NCI-H524 treated with DMSO at 0.1 percent for 48 hours (cell line): ENCODE measurements at places on chromosomes 13 and 19.
A peak's percentile ranks its signal among the peaks of the same experiment; 100 is the strongest.

GRCh38 chr13:50466456-50466855 lies 377.0 kb downstream of the DLEU7 start:
- DNase-seq = no peak

DNA sequence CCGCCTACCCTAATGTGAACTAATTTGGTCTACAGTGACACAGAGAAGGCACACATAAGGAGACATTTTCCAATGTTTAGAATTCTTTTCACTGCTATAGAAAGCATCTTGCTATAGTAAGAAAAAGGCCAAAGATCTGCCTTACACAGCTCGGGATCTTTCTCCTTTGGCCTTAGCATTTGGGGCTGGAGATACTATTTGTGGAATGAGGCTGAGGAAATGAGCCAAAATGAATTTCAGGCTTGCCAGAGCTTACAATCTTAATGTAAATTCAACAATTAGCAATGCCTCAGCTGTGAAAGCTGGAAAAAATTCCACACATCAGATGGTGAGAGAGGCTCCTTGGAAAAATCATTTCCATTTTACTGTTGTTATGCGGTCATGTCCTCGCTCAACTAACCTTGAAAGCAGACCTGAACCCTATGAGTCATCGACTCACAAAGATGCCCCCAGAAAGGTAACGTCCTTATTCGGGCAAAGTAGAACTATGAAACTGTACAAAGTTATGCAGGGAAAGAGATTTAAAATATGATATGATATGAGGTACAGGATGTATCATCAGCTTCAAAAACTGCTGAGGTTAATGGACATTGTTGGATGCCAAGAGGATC lies 324.5 kb upstream of the NBEA start:
- DNase-seq = no peak

DNA sequence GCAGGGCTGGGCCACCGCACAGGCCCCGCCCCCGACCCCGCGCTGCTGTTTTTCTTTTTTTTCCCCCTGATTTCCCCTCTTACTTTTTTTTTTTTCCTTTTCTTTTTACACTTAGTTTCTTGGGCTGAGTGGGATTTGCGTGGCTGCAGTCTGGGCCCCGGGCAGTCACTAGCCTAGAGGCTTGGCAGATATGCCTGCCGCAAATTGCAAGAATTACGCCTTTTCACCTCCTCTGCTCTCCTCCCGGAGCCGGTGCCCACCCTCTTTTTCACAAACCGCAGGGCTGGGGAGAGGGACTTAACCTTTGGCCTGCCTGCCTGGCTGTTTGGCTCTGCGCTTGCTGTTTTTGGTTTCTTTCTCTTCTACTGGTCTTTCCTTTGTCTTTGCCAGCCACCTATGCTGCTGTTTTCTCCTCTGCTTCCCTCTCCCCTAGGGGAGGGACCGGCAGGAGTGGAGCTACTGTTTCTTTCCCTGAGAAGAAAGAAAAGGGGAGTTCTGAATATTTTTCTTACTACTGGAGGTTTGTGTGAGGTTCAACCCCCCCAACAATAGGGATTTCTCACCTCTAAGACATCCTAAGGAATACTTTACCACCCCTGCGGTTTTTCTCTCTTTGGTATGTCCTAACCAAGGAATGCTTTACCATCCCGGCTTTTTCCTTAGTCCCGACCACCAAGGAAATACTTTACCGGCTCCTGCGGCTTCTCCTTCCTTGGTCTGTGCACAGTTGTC lies 11.0 kb downstream of the ZNF552 start:
- no peak for DNase-seq

- no peak for DNase-seq
These were observed 8.2 kb downstream of the NFIC start for GRCh38 chr19:3374369-3375112.

- peak; percentile 66 for DNase-seq
These were observed 97.1 kb upstream of the UBAC2 start for GRCh38 chr13:99103536-99103935.

- no peak for DNase-seq
These were observed 5.1 kb downstream of the HNRNPM start for GRCh38 chr19:8449830-8450229.

- no peak for DNase-seq
These were observed 221.8 kb downstream of the ENOX1 start for GRCh38 chr13:43564952-43565351.

GRCh38 chr19:47896773-47897172 lies 10.7 kb upstream of the SULT2A1 start:
- DNase-seq = no peak

- no peak for DNase-seq
These were observed 37.9 kb downstream of the OR10H4 start for GRCh38 chr19:15986701-15987100.

DNA sequence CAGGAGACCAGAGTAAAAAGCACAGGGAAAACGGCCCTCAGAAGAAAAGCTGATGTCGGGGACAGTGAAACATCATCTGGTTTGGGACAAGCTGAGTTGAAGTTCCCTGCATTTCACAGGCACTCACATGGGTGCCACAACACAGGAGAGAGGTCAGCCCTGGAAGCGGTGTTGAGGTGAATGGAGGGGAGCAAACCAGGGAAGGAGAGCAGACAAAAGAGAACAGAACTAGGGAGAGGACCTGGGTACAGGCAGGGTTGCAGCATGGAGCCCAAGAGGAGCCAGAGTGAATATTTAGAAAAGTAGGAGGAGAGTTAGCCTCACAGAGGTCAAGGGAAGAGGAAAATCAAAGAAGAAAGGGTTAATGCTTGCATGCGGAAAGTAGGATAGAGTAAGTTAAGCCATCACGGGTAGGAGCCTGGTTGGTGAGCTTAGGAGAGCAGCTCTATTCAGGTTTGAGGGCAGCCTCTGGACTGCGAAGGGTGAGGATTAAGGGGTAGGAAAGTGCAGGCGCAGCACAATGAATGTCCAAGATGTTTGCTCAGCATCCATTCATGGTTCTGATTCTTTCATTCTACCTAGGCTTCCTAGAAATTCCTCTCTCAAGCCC lies 15.5 kb downstream of the FAM216B start:
- DNase-seq = no peak

DNA sequence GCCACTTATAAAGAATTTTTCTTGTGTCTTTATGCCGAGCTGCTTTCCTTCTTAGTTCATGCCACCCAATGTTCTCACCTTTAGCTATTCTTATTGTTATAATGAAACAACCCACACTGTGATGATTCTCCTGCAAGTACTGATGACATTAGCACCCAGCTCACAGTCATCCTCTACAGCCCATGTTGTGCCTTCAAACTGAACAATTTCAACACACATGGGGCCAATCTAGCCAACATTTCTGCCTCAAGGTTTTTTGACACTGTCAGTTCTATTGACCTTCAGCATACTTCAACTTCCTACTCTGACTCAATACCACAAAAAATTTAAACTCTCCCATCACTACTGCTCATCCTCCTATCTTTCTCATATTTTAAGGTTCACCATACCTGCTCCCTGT lies 752.4 kb downstream of the FGF9 start:
- DNase-seq = no peak

DNA sequence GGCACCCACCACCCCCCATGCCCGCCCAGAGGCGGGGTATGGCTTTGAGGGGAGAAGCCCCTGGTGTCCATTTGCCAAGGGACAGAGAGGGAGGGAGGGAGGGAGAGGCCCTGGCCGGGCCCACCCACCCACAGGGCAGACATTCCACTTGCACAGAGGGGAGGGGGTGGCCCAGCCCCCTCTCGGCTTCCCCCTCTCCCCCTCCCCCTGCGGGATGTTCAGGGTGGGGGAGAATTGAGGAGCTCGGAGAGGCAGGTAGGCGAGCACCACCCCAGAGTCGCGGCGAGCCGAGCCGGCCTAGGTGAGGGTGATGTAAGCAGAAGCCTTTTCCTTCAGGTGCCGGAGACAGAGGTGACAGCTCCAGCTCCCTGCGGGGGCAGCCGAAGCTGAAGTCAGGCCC lies 12.3 kb downstream of the DPF1 start:
- DNase-seq = no peak

- no peak for DNase-seq
These were observed 85.2 kb upstream of the SPATA13 start for GRCh38 chr13:24075137-24075975.

DNA sequence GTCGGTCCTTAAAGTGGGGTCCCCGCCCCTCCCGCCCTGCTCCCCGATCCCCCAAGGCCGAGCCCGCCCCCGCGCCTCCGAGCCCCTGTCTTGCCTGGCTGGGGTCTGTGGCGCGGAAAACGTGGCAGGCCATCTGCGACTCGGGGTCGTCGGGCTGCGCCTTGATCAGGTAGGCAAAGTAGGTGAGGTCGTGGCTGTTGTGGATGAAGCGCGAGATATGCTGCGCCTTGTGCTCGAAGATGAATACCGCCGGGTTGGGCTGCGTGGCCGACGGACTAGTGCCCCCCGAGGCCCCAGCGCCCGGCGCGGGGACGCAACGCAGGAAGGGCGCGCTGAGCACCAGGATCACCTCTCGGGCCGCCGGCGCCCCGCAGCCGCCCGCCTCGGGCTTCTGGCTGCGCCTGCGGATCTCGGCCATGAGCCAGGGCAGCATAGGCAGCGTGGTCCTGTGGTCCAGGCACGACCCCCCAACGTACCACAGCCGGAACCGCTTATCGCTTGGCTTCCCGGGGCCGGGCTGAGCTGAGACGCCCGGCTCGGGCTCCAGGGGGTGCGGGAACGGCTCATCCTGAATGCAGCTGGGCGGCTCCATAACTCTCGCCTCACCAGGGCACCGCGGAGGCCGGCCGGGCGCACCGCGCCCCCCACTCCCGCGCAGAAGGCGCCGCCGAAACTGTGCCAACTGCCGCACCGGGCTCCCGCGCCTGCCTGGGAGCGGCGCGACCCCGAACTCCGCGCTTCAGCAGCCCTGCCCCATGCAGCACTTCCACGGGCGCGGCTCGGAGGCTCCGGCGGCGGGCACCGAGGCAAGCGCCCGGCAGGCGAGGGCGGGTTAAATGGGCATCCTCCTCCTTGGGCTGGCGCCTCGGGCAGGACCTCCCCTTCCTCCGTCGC lies 546 bp downstream of the TBC1D4 start:
- no peak for DNase-seq

GRCh38 chr19:41753159-41753558 lies 2.2 kb upstream of the CEACAM6 start:
- no peak for DNase-seq

DNA sequence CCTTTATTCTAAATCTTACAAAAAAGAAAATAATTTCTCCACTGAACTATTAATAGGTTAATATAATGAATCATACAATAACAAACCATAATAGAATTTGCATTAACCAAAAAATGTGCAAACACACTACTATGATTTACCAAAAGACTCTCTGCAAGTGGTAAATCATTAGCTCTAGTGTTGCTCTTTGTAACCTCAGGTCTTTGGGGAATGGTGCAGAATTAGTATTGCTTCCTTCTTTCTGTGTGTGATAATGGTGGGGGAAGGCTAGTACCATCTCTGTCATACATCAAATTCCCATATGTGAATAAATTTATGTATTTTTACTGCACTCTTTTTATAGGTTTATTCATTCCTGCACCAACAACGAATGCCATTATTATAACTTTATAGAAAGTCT lies 105.1 kb downstream of the COG6 start:
- DNase-seq = no peak

DNA sequence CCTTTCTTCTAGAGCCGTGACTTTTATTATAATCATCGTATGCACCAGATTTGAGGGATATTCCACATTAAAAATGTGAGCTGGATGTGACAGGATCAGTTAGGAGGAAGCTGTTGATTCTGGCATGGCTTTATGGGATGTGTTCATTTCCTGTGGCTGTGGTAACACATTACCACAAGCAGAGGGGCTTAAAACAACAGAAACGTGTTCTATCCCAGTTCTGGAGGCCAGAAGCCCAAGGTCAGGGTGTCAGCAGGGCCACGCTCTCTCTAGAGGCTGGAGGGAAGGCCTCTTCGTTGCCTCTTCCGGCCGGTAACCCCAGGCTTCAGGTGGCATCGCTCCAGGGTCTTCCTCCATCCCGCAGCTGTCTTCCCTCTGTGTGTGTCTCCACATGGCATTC lies 14.5 kb downstream of the MED25 start:
- DNase-seq = no peak

- no peak for DNase-seq
These were observed 91.0 kb downstream of the ARHGEF7 start for GRCh38 chr13:111206148-111206547.

DNA sequence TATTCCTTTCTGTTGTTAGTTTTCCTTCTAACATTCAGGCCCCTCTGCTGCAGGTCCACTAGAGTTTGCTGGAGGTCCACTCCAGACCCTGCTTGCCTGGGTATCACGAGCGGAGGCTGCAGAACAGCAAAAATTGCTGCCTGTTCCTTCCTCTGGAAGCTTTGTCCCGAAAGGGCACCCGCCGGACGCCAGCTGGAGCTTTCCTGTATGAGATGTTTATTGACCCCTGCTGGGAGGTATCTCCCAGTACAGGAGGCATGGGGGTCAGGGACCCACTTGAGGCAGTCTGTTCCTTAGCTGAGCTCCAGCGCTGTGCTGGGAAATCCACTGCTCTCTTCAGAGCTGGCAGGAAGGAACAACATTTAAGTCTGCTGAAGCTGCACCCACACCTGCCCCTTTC lies 259.1 kb downstream of the SLC7A1 start:
- DNase-seq = peak; percentile 33

DNA sequence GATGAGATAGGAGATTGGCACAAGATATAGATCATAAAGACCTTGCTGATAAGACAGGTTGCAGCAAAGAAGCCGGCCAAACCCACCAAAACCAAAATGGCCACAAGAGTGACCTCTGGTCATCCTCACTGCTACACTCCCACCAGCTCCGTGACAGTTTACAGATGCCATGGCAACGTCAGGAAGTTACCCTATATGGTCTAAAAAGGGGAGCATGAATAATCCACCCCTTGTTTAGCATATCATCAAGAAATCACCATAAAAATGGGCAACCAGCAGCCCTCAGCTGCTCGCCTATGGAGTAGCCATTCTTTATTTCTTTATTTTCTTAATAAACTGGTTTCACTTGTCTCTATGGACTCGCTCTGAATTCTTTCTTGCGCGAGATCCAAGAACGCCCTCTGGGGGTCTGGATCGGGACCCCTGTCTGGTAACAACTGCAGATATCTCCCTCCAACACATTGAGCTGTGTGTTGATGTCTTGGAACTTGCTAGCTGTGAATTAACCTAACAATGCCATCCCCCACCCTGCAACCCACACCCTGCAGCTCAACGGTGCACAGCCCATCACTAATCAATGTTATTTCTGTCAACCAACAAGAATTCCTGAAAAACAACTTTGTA lies 27.1 kb upstream of the GRTP1 start:
- DNase-seq = no peak

DNA sequence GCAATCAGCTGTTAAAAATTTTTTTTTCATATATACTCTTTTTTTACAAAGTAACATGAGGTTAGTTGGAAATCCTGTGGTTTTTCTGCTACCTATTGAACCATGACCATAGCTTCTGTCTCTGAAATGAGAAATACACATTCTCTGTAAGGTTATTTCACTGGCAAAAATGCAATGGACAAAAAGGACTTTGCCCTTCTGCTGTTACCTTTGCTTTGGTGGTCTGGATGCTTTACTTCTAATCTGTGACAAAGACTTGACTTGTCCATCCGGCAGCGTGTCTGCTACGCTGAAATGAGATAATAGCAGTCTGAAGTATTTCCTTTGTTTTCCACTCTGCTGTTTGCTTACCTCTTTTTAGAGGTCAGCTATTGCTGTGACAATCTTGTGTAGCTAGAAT lies 412.8 kb downstream of the SLITRK6 start:
- no peak for DNase-seq
